ENCODE measurements at places on chromosomes 2 and 18.

DNA sequence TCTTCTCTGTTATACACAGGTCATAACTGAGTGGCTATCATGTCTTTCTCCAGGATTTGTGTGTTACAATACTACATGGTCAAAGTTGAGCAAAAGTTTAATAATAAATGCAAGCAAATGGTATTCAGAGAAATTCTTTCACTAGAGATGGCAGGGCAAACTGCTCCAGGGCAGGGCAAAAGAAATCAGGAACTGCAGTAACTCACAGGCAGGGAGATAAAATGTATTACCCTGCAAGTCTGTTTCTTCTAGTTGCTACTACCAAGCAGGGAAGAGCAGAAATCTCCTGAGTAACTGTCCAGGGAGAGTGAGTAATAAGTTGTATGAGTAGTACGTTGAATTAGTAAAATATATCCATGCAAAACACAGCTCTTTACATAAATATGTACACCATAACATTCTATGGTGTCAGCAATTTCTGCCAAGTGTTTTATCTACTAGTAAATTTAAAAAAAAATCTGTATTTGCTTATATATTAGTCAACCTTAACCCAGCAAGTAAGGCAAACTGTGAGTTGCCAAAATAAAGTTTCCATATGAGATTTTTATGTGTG is 404.1 kb downstream of the ZEB2 start:
- no peak for DNase-seq

- DNase-seq = no peak
Observed at GRCh38 chr2:234272069-234272850, 221.8 kb downstream of the SPP2 start.

DNA sequence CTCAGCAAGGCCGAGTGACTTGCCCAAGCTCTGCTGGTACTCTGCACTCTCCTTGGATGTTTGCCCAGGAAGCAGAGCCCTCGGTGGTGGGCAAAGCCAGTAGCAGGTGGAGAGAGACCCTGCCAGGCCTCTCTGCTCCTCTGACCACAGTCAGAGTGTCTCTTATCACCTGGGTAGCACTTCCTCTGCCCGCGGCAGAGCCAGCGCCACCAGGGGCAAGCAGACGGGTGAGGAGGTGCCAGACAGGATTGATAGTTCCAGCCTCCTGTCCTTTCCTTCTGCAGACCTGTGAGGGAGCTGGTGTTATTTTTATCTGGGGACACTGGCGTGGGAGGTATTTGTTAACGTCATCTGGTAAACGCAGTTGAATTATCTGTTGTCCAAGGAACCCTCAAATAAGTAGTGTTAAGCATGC is 152.9 kb downstream of the SMAD7 start:
- DNase-seq = no peak

DNA sequence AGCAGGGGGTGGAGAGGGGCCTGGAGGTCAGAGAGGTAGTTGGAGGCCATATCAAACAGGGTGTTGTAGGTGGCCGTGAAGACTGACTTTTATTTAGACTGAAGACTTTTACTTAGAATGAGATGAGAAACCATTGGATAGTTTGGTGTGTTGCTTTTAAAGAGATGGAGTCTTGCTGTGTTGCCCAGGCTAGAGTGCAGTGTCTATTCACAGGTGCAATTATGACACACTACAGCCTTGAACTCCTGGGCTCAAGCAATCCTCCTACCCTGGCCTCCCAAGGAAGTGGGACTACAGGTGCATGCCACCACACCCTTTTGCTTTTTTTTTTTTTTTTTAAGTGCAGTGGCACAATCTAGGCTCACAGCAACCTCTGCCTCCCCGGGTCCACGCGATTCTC is 2.5 kb upstream of the LRPPRC start:
- no peak for DNase-seq

DNA sequence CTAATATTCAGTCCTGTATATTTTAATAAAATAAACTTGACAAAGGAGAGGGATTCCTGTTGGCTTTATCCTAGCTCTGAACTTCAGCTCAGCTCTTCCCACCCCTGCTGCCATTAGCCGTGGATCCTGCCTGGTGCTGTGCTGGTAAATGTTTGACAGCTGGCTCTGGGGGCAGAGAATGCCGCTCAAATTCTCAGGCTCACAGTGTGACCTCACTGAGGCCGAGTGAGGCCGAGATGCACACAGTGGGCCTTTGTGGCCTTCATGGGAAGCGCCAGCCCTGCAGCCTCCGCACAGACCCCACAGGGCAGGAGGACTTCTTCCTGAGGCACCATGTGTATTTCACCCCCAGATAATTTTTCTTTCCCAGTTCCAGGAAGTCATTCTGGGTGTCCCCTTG is 16.5 kb upstream of the FAHD2A start:
- DNase-seq = no peak

- DNase-seq = no peak
Observed at GRCh38 chr2:180716186-180717180, 263.9 kb upstream of the UBE2E3 start.

GRCh38 chr2:200188876-200189275 is 117.6 kb upstream of the SPATS2L start:
- no peak for DNase-seq

GRCh38 chr18:37575646-37576045 is 10.0 kb upstream of the CELF4 start:
- DNase-seq = no peak

- no peak for DNase-seq
Observed at GRCh38 chr2:85831735-85832134, 57.1 kb downstream of the ST3GAL5 start.

DNA sequence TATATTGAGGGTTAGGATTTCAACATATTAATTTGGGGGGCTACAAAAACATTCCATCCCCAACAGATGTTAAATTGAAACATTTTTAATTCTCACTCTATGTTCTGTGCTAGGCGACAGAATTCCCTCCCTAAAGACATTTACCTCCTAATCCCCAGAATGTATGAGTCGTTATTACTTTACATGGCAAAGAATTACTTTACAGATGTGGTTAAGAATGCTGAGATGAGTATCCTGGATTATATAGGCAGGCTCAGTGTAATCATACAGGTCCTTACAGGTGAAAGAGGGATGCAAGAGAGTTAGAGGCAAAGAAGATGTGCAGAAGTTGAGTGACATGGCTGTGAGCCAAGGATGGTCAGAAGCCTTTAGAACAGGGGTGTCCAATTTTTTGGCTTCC is 974.1 kb upstream of the ACVR2A start:
- DNase-seq = no peak

DNA sequence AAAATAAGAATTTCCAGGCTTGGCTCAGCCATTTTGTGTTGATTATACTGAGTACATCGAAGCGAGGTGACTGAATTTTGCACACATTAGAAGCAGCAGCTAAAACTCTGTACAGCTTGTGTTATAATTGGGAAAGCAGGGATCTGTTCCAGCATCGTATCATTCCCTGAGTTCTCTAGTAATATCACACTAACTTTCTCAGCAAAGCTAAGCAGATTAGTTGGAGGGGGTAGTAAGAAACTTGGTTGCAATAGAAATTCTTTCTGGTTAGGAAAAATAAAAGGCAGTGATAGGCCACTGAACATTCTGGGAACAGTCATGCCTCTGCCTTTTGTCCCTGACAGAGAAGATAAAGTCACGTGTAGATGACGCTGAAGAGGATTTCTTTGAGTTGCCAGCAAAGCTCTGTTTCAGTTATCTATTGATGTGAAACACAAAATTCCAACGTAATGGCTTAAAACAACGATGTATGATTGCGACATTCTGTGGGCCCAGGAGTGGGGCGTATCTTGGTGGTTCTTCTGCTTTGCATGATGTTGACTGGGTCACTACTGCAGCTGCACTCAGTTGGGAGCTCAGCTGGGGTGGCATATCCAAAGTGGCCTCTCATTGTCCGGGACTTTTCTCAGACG is 202.1 kb upstream of the MEX3C start:
- no peak for DNase-seq

DNA sequence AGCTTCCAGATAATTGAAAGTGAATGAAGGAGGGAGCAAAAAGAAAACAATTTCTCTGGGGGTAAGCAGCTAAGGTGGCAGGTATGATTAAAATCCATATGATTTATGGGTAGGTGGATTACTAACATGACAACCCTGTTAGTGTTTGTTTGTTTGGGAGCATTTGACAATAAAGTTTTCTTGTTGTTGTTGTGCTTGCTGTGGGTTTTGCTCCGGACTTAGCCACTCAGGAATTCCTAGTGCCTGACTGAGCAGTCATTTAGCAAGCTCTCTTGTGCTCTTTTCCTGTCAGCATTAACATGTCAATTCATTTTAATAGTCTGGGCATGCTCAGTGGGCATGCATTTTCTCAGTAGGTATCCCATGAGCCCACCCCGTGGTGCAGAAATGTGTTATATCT is 674.8 kb upstream of the ZEB2 start:
- DNase-seq = no peak

DNA sequence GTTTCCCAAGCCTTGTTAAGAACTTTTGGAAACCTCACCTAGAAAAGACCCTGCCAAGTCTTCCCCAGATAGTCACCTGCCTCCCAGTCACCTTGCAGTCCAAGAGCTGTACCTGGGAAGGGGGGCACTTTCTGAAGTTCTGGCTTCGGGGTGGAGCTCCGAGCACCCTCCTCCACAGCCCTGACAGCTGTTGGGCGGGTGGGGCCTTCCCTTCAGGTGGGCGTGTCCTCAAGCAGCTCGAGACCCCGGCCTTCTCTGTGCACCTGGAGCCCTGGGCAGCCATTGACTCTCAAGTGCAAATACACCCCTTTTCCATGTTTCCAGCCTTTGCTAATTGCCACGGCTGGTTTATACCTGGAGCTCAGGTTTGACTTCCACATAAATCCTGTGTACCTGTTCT is 37.0 kb upstream of the IGFBP5 start:
- DNase-seq = no peak

- DNase-seq = peak; percentile 74
Observed at GRCh38 chr18:59070181-59070912, 69.3 kb upstream of the SEC11C start.

DNA sequence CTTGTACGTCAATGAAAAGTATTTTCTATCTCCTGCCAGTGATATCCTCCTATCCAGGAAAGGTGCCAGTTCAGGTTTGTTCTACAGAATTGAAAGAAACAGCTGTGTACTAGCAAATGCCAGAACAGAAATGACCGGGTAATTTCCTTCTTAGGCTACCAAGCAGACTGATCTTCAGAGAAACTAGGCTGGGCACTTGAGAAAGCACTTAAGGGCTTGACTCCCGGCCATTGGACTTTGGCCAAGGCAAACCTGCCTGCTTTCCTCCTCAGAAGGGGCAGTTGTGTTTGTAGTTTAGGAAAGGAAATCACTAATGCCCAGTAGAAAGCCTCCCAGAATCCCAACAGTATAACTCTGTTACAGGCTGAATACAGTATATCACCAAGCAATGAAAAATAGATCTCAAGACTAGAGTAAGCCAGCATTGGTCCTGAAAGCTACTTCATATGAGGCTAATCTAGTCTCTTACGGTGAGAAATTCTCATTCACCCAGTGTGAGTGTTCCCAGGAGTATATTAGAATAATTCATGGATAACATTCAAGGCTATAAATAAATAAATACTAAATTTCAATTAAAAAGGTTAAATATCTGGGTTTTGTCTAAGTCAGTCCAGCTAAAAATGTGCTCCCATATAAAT is 43.0 kb upstream of the COL5A2 start:
- no peak for DNase-seq

- no peak for DNase-seq
Observed at GRCh38 chr2:236010920-236011685, 157.1 kb downstream of the GBX2 start.

GRCh38 chr2:239316562-239317465 is 84.0 kb downstream of the HDAC4 start:
- DNase-seq = peak; percentile 78

DNA sequence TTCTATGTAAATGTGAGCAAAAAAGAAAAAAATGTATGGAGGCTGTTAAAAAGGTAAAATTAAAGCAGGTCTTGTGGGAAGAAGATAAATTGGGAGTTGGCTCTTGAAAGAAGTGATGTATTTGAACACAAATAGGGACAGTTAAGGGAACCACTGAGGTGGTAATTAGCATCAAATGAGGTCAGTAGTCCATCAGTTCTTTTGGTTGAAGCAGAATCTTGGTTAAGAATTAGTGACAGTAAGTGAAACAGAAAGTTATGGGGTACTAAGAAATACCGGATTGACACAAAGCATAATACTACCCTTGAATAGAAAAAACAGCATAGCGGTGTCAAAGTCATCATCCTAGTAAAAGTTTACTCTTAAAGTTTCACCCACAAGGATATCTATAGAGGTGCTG is 352.6 kb upstream of the VRK2 start:
- DNase-seq = no peak

GRCh38 chr2:719734-720133 is 42.5 kb upstream of the TMEM18 start:
- DNase-seq = no peak

GRCh38 chr2:55311444-55311870 is 42.4 kb upstream of the MTIF2 start:
- DNase-seq = peak; percentile 29

- DNase-seq = no peak
Observed at GRCh38 chr2:143192716-143193115, 63.5 kb downstream of the ARHGAP15 start.

All from AG08396 (cell line).